ENCODE measurements at places on chromosomes 5 and 9. TPM values are rescaled to one million over a fixed set of nuclear protein-coding genes. Genes with fewer than 3 reads are reported as not detected.

GRCh38 chr9:859251-859650 lies 17.8 kb downstream of the DMRT1 start:
- no peak overlapping the region for H3K27ac ChIP-seq
- H3K27me3 ChIP-seq = no peaks in the 10 kb centered on the region
- no peaks in the 10 kb centered on the region for H3K36me3 ChIP-seq
- no peak overlapping the region for H3K4me3 ChIP-seq
- no peaks in the 10 kb centered on the region for H3K4me1 ChIP-seq
- DNase-seq = no peak

DNA sequence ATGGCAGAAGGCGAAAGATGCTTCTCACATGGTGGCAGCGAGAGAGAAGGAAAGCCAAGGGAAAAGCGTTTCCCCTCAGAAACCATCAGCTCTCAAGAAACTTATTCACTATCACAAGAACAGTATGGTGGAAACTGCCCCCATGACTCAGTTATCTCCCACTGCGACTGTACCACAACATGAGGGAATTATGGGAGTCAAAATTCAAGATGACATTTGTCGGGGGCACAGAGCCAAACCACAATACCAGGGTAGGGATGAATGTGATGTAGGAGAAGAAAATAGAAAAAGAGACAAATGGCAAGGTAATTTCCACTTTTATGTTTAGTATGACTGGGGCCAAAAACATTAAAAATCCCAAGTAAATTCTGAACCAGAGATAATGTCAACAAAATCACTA lies 216.8 kb downstream of the TRIM36 start:
- no peak overlapping the region for H3K27ac ChIP-seq
- no peak for DNase-seq
- H3K36me3 ChIP-seq = no peaks in the 10 kb centered on the region
- no peaks in the 10 kb centered on the region for H3K4me1 ChIP-seq
- no peak overlapping the region for H3K4me3 ChIP-seq

DNA sequence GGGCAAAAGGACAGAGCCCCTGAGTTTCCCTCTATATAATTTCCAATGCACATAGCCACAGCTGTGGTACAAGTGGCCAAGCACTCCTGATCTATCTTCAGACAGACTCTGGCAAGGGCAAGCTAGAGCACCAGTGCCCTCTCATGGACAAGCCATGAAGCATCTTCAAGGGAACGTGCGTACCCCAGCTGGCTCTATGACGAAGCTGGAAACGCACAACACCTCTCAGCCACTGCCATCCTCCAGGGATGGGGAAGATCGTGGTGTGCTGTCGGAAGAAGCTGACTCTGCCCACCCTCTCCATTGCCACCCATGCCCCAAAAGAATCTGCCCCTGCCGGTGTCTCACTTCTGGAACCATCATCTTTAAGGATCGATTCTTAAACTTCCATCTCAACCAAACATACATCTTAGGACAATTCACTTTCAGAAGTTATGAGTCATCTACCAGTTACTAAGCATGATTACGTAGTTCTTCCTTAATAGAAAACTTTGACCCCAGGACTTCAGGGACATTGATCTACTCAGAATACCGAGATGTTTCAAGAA lies 482.9 kb downstream of the AGTPBP1 start:
- no peaks in the 10 kb centered on the region for H3K36me3 ChIP-seq
- no peak overlapping the region for H3K27ac ChIP-seq
- H3K27me3 ChIP-seq = no peaks in the 10 kb centered on the region
- H3K4me3 ChIP-seq = no peak overlapping the region

DNA sequence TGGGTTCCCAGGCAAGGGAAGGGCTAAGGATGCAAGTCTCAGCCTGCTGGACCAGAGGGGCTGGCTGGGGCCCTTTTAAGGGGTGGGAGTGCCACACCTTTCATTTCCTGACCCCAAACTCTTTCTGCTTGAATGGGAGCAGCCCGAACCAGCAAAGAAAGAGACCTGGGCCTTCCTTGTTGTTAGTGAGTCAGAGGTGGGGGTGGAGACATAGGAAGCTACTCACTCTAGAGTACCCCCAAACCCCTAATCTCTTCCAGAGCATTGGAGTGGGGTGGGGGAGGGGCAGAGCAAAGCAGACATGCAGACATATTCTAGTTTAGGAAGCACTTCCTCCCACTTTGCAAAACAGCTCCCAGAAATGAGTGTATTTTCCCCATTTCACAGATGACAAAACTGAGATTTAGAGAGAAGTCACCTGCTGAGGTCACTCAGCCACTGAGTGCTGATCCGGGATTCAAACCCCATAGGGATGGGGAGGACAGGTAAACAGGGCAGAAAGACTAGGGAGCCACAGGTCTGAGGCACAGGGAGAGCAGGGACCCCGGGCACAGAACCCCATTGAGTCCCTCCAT lies 6.0 kb upstream of the AQP3 start:
- no peak overlapping the region for H3K27ac ChIP-seq
- H3K4me1 ChIP-seq = peaks cover 51% of the 10 kb centered on the region
- H3K27me3 ChIP-seq = no peaks in the 10 kb centered on the region
- no peak for DNase-seq
- H3K36me3 ChIP-seq = no peaks in the 10 kb centered on the region

- no peaks in the 10 kb centered on the region for H3K36me3 ChIP-seq
- no peak for DNase-seq
- no peak overlapping the region for H3K27ac ChIP-seq
- no peak overlapping the region for H3K4me3 ChIP-seq
- H3K27me3 ChIP-seq = no peaks in the 10 kb centered on the region
- H3K4me1 ChIP-seq = peaks cover 10% of the 10 kb centered on the region
These were observed 65.0 kb downstream of the C9orf152 start for GRCh38 chr9:110142868-110143481.

GRCh38 chr5:5026409-5026785 lies 113.7 kb upstream of the ADAMTS16 start:
- no peak overlapping the region for H3K27ac ChIP-seq
- no peaks in the 10 kb centered on the region for H3K27me3 ChIP-seq
- no peaks in the 10 kb centered on the region for H3K36me3 ChIP-seq
- H3K4me3 ChIP-seq = no peak overlapping the region
- H3K4me1 ChIP-seq = no peaks in the 10 kb centered on the region
- DNase-seq = no peak

GRCh38 chr5:67222243-67223025 lies 25.8 kb upstream of the CD180 start:
- no peak overlapping the region for H3K4me3 ChIP-seq
- H3K27ac ChIP-seq = no peak overlapping the region
- H3K4me1 ChIP-seq = peaks cover 47% of the 10 kb centered on the region
- no peak for DNase-seq
- H3K36me3 ChIP-seq = no peaks in the 10 kb centered on the region
- H3K27me3 ChIP-seq = no peaks in the 10 kb centered on the region

GRCh38 chr9:98989036-98990000 lies 45.6 kb downstream of the COL15A1 start:
- H3K27me3 ChIP-seq = no peaks in the 10 kb centered on the region
- no peaks in the 10 kb centered on the region for H3K4me1 ChIP-seq
- no peaks in the 10 kb centered on the region for H3K36me3 ChIP-seq
- no peak overlapping the region for H3K27ac ChIP-seq
- no peak overlapping the region for H3K4me3 ChIP-seq

DNA sequence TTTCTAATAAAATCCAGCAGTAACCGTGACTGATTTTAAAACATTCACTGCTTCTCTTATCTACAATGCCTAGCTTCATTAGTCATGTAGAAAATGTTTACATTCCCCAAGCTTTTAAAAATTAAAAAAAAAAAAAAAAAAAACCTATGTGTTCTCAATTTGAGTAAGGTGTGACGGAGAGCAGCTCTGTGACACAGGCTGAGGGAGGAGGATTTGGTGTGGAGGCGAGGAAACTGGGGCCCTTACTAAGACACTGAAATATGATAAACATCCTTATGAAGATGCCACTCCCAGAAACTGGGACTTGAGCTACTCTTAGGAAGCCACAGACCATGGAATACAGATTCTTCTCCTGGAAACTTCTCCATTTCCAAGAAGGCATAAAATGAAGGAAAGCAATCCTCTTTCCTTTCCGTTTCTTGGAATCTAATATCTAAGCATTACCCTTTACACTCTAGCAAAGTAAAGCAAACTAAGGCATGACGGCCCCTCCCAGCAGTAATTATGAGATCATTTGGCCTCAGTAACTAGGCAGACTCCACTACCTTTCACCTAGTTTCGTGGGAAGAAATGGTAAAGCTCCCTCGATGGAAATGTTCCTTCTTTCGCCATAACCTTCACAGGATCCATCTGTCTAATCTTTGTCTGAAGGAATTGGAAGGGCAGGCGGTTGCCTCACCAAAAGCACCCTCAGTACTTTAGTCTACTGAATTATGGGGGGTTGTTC lies 23.5 kb downstream of the GRAMD2B start:
- H3K36me3 ChIP-seq = no peaks in the 10 kb centered on the region
- no peak overlapping the region for H3K4me3 ChIP-seq
- H3K4me1 ChIP-seq = peaks cover 78% of the 10 kb centered on the region
- no peak for DNase-seq
- no peaks in the 10 kb centered on the region for H3K27me3 ChIP-seq

GRCh38 chr9:116821633-116822229 lies 134.6 kb downstream of the TRIM32 start:
- H3K27ac ChIP-seq = no peak overlapping the region
- no peak overlapping the region for H3K4me3 ChIP-seq
- no peaks in the 10 kb centered on the region for H3K4me1 ChIP-seq
- DNase-seq = no peak
- no peaks in the 10 kb centered on the region for H3K36me3 ChIP-seq

DNA sequence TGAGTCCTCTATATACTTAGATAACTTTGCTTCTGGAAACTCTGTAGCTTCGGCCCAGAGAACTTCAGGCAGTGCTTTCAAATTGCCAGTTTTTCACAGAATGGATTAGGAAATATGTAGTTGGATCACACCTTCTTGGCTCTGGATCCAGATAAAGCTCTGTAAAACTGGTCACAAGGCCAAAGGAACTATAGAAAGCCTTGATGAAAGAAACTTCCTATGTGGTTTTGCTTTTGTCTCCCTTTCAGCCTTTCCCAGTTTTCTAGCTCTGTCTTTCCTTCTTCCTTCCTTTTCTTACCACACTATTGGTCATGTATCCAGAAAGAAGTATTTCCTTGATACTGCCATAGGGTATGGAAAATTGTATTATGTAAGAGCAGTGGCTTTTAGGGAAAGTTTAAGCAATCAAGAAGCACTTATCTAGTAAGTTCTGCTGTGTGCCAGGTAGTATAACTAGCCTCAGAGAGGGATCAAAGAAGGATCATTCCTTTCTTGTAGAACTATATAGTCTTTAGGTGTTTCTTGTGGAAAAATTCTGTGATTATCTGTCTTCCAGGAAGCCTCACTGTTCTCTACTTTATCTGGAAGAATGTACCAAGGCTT lies 6.3 kb downstream of the GPR21 start:
- no peaks in the 10 kb centered on the region for H3K27me3 ChIP-seq
- H3K4me1 ChIP-seq = no peaks in the 10 kb centered on the region
- peaks cover 3% of the 10 kb centered on the region for H3K36me3 ChIP-seq
- no peak for DNase-seq
- H3K27ac ChIP-seq = no peak overlapping the region

CDKN2A gene
- 4.1 TPM for total RNA-seq

PCDHB4 gene
- total RNA-seq = not detected

TSSK1B gene
- not detected for total RNA-seq

DDX4 gene
- not detected for total RNA-seq

Data from CD8-positive, alpha-beta memory T cell (primary cell).